ENCODE measurements at places on chromosomes 2 and 18.

DNA sequence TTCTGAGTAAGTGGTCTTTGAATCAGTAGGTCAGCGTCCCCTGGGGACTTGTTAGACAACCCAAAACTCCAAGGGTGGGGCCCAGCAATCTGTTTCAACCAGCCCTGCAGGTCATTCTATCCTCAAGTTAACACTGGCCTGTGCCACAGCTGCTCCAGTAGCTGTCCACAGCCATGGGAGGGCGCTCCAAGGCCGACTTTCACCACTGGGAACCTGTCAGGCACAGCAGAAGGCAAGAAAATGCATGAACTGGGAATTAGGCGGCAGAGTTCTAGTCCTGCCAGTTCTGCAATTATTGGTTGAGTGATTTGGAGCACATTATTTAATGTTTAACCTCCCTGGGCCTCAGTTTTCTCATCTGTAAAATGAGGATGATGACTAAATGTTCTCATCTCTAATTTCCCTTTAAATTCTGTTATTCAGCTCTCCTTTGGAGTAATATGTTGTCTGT, 17.4 kb upstream of the MRPL33 start:
- no peak overlapping the region for H3K4me3 ChIP-seq
- H3K4me1 ChIP-seq, result peaks cover 9% of the 10 kb centered on the region
- H3K27me3 ChIP-seq, result no peaks in the 10 kb centered on the region
- no peak overlapping the region for H3K27ac ChIP-seq
- DNase-seq, result peak; percentile 74
- no peaks in the 10 kb centered on the region for H3K36me3 ChIP-seq

DNA sequence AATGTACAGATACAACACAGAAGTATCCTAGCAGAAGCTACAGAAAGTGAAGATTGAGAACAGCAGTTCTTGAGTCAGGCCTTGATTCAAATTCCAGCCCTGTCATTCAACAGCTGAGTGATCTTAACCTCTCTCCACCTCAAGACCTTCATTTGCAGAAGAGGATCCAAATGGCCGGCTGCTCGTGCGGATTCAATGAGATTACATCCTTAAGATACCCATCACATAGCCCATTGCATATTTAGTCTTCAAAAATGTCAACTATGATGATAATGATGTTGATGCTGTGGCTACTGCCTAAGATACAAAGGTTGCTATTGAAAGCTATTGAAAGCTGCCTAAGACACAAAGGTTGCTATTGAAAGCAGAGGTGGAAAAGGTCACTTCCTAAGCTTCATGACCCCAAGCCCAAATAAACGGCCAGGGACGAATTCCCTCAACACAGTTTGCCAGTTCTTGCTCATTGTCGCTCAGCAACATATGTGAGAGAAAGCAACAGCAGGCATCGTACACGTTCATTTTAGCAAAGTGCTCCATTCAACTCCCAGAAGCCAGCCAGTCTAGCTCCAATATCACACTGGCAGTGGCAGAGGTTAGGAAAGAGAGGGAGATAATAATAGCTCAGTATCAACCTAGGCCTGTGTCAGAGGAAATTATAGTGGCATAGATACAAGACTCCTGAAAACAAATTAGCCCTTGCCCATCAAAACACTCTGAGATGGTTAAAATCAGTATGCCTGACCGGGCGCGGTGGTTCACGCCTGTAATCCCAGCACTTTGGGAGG, 36.1 kb downstream of the MRPL35 start:
- no peaks in the 10 kb centered on the region for H3K4me1 ChIP-seq
- H3K4me3 ChIP-seq, result no peak overlapping the region
- no peak overlapping the region for H3K27ac ChIP-seq
- H3K27me3 ChIP-seq, result no peaks in the 10 kb centered on the region

- H3K36me3 ChIP-seq, result no peaks in the 10 kb centered on the region
- peaks cover 3% of the 10 kb centered on the region for H3K27me3 ChIP-seq
- H3K4me1 ChIP-seq, result no peaks in the 10 kb centered on the region
These were observed 752.0 kb upstream of the HS6ST1 start for GRCh38 chr2:129070663-129071062.

DNA sequence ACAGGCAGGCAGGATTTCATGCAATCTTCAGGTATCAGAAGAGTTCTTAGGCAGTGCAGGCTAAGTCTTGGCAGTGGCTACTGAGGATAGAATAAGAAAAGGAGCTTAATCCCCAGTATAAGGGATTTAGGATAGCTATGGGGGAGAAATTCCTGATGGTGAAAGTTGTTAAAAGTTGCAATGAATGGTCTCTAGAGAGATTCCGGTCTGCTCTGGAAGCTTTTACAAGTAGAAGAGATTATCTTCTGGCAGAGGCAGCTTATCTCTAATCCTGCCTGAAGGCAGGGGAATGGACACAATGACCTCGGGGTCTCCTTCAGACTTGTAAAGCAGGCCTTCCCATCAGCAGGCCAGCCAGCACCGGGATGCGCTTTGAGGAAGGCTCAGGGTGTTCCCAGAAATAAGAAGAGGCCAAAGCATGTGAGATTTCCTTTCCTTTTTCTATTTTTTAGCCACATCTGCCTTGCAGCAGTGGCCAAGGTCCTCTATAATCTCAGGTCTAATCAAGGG, 253.9 kb upstream of the KLHL29 start:
- H3K27ac ChIP-seq, result no peak overlapping the region
- no peak overlapping the region for H3K4me3 ChIP-seq
- DNase-seq, result no peak
- no peaks in the 10 kb centered on the region for H3K4me1 ChIP-seq
- no peaks in the 10 kb centered on the region for H3K36me3 ChIP-seq
- H3K27me3 ChIP-seq, result no peaks in the 10 kb centered on the region

DNA sequence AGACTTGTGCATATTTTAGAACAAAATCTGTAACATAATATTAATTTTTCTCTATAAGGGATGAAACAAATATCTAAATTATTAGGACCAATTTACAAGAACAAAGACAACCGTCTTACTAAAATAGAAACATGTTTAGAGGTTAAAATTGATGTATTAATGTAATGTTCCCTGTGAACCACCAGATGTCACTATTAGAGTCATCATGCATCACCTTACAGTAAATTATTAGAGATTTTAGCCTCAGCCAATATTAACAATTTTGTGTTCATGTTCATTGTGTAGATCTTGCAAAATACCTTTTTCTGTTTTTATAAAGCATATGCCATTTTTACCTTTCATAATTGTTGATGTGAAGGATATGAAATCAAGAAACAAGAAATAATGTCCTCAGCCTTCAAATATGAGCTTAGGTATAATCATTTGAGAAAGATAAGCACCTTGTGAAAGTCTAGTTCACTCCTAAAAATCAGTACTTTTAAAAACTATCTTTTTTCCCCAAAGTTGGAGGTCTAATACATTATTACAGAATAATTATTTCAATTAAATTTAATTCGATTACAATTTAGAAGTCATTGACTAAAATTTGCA, 344.3 kb upstream of the KCNH7 start:
- H3K4me1 ChIP-seq, result no peaks in the 10 kb centered on the region
- H3K27me3 ChIP-seq, result no peaks in the 10 kb centered on the region

DNA sequence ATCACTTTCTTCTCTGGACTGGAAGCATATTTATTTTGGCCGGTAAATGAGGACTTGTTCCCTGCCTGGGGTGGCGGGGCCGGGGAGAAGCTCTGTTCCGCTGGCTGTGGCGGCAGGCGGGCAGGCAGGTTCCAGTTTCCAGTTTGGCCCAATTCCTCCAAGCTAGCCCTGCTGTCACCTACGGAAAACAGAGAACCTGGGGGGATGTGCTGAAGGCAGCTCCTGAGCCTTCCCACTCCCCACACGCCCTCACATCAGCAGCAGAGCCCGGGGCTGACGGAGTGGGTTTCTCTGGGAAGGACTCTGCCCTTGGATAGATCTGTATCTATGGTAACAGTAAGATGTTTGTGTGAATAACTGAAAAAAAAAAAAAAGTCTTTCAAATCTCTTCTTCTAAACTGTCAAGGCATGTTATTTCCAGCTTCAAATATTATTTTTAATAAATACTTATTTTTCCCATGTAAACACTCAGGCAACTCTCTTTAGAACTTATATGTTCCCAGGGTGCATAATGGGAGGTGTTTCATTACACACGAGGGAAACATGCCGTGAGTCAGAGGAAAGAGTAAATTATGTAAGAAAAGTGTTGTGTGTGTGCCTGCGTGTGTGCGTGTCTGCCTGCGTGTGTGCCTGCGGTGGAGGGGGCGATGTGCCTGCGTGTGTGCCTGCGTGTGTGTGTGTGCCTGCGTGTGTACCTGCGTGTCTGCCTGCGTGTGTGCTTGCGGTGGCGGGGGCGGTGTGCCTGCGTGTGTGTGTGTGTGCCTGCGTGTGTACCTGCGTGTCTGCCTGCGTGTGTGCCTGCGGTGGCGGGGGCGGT, 116.1 kb upstream of the ZNF516 start:
- no peak overlapping the region for H3K4me3 ChIP-seq
- no peak overlapping the region for H3K27ac ChIP-seq
- H3K27me3 ChIP-seq, result no peaks in the 10 kb centered on the region
- DNase-seq, result no peak
- H3K36me3 ChIP-seq, result no peaks in the 10 kb centered on the region

- no peak overlapping the region for H3K4me3 ChIP-seq
- H3K36me3 ChIP-seq, result no peaks in the 10 kb centered on the region
- H3K27ac ChIP-seq, result peak overlapping the region; percentile 51
- no peak for DNase-seq
- H3K4me1 ChIP-seq, result peaks cover 9% of the 10 kb centered on the region
- no peaks in the 10 kb centered on the region for H3K27me3 ChIP-seq
These were observed 52.6 kb upstream of the RAB27B start for GRCh38 chr18:54775686-54776085.

All from Panc1 (cell line).